Stimulated activated CD8-positive, alpha-beta memory T cell treated with anti-CD3 and anti-CD28 coated beads, Interleukin-12 subunit alpha, Interleukin-12 subunit beta, amount 100 ng/mL, for 4 hours (primary cell): ENCODE measurements at places on chromosomes 16 and 17.

DNA sequence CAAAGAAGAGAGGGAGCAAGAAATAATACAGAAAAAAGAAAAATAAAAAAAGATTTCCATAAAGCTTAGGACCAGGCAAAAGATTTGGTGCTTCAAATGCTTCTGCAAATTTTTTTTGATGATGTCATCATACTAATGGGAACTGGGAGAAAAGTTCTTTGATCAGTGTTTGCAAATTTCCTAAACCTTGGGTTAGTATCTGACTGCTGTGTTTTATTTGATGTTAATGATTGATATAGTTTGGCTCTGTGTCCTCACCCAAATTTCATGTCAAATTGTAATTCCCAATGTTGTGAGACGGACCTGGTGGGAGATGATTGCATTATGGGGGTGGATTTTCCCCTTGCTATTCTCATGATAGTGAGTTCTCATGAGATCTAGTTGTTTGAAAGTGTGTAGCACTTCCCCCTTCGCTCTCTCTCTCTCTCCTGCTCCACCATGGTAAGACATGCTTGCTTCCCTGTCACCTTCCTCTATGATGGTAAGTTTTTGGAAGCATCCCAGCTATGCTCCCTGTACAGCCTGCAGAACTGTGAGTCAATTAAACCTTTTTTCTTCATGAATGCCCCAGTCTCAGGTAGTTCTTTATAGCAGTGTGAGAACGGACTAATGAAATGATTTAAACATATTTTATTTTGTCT is 72.6 kb downstream of the TMEM100 start:
- DNase-seq, result no peak

DNA sequence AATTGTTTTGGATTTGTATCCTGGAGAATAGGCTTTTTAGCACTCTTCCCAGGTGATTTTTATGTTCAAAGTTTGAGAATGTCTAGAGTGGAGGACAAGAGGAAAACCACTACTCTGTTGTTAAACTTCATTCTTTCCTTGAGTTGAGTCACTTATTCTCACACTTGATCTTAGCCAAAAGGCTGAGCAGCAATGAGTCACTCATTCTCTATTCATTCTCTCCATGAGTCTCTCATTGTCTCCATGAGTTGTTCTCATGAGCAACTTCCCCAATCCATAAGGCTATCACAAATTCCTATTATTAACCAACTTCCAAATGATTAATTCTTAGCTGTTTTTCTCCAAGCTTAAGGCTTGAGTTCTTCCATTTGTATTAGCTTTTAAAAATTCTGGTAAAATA is 1393.3 kb downstream of the CDH8 start:
- DNase-seq, result no peak

DNA sequence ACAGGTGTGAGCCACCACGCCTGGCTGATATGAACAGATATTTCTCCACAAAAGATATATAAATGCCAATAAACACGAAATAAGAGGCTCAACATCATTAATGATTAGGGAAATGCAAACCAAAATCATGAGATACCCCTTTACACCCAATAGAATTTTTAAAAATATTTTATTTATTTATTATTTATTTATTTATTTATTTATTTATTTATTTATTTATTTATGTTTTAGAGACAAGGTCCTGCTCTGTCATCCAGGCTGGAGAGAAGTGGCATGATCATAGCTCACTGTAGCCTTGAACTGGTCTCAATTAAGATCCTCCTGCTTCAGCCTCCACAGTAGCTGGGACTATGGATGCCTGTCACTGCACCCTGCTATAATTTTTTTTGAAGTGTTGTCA is 30.8 kb downstream of the APPBP2 start:
- DNase-seq, result no peak

DNA sequence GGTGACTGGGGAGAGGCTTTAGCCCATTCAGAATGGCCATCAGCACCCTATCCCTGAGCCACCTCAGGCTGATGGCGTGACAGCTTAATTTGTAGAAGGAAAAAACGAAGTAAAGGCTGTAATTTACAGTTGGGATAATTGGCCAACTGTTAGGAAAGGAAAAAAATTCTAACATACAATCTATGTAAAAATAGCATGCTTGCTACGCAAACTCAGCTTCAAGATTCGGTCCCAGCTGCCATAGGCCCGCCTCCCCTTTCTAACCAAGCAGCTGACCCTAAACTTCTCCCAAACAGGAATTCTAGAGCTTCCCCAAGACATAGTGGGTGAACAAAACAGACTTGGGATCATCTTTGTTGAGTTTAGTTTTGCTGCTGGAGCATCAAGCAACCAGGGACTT is 4.9 kb downstream of the SEZ6 start:
- no peak for DNase-seq

- no peak for DNase-seq
These were observed 219.1 kb upstream of the IRX3 start for GRCh38 chr16:54505549-54506213.

DNA sequence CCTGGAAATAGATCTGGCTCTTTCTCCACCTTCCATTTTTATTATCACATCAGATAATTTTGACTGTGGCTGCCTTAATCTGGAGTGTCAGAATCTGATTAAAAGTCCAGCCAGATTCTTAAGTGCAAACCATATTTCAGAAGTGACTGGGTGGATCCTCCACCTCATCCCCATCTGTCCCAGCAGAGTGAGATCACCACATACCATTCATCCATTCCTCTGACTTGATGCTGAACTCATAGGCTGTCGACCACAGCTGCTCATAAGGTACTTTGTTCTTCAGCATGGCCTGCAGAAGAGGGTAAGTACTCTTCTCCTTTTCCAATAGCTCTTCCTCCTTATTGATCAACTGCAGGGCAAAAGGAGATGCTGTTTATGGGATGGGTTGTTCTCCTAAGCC is 53.5 kb downstream of the DNAH3 start:
- no peak for DNase-seq

- no peak for DNase-seq
These were observed 11.3 kb downstream of the LMF1 start for GRCh38 chr16:959232-960040.

DNA sequence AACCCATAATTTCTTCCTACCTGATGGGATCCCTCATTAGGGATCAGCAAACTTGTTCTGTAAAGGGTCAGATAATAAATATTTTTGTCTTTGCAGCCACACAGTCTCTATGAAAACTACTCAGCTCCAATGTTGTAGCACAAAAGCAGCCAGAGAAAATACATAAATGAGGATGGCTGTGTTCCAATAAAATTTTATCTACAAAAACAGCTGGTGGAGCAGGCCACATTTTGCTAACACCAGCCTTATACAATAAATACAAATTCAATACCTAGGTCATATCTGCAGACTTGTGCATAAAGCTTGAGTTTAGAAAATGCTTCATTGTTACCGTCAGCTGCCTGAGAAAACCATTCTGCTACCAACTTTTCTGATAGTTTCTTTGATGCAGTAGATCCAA is 38.4 kb upstream of the INTS2 start:
- DNase-seq, result no peak

GRCh38 chr17:8896641-8897635 is 29.5 kb upstream of the PIK3R6 start:
- no peak for DNase-seq

DNA sequence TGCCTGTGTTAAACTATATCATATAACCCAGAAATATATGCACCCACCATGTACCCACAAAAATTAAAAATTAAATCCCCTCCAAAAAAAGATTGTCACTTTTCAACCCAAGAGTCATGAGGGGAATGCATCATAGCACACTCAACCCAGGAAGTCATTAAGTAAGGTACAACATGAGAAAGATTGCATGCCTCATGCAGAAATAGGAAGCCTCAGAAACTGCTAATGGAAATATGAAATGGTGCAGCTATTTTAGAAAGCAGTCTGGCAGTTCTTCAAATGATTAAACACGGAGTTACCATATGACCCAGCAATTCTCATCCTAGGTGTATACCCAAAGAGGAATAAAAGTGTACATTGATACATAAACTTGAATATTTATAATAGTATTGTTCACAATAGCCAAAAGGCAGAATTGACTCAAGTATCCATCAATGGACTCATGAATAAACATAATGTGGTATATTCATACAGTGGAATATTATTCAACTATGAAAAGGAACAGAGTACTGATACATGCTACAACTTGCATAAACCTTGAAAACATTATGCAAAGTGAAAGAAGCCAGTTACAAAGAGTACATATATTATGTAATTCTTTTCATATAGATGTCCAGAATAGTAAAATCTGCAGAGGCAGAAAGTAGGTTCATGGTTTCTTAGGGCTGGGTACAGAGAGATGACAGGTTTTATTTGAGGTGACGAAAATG is 70.4 kb downstream of the TMEM100 start:
- no peak for DNase-seq

DNA sequence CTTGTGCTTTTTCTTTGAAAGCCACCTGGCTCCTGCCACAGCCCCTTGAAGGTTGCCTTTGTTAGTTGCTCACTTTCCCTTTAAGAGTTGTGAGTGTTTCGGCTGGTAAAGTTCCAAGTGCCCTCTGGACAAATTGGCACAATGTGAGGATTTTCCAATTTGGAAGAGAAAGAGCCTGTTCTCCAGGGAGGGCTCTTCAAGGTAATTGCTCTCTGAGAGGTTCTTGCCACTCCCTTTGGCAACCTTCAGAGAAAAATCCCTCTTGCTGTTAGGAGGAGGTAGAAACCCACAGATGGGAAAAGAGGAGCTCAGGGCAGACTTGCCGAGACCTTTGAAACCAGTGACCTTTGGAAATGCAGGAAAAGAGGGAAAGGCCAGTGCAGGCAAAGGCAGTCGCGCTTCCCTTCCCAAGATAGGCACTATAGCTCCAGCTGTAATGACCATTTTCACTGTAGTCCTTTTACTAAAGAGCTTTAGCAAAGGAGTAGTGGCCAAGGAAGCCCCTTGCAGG is 49.0 kb upstream of the AKAP1 start:
- DNase-seq, result no peak

DNA sequence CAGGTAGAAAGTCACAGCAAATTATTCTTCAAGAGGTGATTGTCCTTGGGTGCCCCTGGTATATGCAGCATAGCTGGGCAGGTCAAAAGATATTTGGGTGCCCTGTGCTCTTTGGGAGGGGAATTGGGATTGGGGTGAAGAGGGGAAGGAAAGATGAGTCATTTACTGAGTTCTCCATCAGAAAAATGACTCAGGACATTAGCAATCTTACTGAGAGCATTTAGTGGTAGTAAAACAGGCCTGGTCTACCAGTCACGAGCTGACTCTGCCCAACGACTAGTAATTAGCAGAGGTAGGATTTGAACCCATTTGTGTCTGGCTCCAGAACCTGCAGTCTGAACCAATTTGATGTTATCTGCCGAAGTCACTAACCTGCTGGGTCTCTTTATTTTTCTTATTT is 6.0 kb upstream of the GRIN2A start:
- DNase-seq, result no peak

DNA sequence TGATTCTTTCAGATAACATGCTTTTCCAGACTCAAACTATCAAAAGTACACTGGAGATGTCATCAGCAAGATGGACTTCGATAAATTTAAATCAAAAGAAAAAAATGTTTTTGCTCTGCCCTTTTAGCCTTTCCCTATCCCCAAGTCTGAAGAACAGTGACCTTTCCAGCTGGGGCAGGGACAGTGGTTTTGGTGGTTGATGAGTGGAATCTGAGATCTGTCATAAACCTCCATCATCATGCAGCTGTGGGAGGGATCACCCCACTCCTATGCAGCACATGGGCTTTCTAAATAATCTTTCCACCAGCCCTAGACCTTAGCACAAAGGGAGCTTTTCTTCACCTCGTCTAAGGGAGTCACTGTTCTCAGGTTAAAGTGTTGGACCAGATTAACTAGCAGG is 869.5 kb upstream of the SOX9 start:
- DNase-seq, result no peak

DNA sequence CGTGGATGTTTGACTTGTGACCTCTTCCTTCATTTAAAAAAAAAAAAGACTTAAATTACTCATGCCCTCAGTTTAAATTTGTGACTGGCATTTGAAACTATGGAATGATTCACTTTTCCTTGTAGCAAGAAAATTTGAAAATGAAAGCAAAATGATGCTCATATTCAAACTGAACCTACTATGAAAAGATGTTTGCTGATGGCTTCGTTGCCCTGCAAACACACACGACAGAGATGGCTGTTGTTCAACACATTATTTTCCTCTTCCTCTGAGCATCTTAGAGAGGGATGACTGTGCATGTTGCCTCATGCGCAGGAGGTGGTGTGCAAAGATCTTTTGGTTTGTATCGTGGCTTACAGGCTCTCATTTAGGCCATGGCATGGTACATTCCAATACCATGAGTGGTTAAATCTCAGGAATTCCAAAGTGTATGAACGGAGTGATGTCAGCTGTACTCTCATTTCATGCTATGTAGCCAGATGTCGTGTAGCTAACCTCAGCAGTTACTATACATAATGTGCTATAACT is 164.5 kb downstream of the PRKCA start:
- DNase-seq, result no peak
